ENCODE measurements at places on chromosomes 2 and 18.

- DNase-seq = no peak
Observed at GRCh38 chr2:105380432-105381100, 18.3 kb downstream of the FHL2 start.

GRCh38 chr2:29072971-29073725 lies 1.2 kb downstream of the PCARE start:
- DNase-seq = no peak

DNA sequence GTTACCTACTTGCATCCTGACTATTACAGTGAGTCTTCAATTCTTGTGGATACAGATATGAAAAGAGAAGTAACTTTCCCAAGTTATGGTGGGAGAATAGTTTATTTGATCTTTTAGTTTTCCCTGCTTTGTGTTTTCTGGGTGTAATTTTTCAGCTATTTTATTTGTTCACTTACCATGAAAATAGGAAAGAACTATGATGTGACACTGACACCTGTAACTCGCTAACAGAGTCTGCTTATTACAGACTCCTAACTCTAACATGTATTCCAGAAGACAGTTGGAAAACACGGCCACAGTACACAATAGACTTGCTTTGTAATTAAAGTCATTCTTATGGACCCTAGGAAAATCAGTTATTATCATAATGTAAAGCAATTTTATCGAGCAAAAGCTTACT lies 323.2 kb downstream of the LRRTM1 start:
- DNase-seq = no peak

DNA sequence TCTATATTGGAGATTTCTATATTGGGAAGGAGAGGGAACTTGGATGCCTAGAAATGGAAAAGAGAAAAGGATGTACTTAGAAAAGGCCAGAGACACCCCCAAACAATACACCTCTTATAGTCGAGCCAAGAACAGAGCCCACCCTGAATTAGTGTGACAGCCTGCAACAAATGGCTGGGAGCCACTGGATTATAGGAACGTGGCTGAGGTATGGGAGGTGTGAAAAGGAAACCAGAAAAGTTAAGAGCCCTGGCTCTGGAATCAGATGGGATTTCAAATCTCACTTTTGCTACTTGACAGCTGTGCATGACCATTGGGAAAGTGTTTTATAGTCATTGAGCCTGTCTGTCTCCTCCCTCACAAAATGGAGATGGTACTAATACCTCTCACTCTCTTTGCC lies 394.0 kb downstream of the ZNF521 start:
- DNase-seq = no peak

- no peak for DNase-seq
Observed at GRCh38 chr2:48272199-48272598, 257.8 kb upstream of the STON1 start.

DNA sequence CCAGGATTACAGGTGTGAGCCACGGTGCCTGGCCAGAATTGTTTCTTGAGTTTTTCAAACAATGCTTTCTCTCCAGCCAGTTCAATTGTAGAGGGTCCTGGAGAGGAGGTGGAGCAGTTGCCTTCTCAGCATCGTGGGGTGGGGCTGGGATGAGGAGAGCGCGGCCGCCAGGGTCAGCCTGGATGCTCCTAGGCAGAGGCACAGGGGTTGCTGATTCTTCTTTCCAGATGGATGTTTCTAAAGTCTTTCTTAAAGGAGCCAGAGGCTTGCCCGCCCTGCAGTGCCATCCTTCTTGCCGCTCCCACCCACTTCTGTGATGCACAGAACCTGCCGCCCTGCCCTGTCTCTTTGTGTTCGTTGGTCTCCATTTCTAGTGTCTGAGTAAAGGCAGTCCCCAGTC lies 61.1 kb downstream of the AGAP1 start:
- no peak for DNase-seq

DNA sequence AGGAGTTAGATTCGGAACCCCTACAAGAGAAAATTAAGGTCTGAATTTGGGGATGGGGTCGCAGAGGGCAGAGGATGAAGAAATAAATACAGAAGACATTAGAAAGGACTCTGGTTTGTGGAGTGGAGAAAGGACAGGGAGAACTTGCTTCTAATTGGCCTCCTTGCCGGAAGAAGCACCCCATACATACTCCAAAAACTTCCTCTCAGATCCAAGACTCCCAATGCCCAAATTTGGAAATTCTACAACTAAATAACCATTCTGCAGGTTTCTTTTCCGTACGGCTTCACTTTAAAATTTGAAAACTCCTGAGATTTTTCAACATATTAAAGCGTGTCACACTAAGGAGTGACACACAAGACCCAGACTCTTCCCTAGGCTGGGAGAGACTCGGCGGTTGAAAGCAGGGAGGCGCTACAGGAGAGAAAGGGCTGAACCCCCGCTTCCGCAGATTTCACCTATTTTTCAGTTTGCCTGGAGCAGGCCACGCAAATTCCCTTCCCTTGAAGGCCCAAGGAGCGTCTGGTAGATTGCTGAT lies 478 bp downstream of the CLHC1 start:
- DNase-seq = no peak

GRCh38 chr2:19352946-19353720 lies 5.3 kb downstream of the OSR1 start:
- DNase-seq = no peak

GRCh38 chr18:75216911-75217689 lies 6.5 kb downstream of the TSHZ1 start:
- DNase-seq = no peak

DNA sequence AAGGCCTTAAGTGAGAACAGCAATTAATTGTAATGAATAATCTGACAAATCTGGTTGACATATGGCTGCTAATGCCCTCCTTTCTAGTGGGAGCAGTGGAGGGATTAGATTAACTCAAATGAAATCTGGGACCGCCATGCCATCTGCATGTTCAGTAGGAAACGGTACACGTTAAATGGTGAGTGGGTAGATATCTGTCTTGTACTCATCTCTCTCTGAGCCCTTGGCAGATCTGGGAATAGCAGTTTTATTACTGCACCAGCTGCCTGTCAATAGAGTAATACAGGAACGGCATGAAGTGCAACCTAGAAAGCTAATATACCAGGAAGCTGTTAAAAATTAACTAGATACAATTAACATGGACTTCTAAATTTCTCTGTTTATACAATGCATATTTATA lies 258.8 kb downstream of the GPD2 start:
- no peak for DNase-seq

DNA sequence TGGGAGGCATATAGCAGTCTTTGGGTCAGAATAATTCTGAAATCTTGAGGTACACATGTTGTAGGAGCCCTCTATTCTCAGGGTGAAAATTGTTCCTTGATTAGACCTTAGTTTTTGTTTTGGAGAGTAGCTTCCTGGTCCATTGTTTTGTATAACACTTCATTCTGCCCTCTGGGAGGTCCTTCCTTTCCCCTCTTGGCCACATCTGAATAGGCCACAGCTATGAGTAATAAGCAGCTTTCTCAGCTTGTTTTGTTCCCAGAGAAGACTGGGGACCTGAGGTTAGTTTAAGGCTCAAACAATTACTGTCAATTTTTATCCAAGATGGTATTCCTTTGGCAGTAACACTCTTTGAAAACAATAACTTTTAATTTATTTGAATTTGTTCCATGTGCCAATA lies 72.6 kb upstream of the NOL4 start:
- no peak for DNase-seq

Measured in stimulated activated CD4-positive, alpha-beta T cell treated with anti-CD3 and anti-CD28 coated beads, TNF-alpha, amount 100 ng/mL, for 48 hours (primary cell).